ENCODE measurements at places on chromosomes 13 and 19.

- no peak for DNase-seq
Measured at GRCh38 chr13:51596541-51596940, 12.3 kb downstream of the WDFY2 start.

DNA sequence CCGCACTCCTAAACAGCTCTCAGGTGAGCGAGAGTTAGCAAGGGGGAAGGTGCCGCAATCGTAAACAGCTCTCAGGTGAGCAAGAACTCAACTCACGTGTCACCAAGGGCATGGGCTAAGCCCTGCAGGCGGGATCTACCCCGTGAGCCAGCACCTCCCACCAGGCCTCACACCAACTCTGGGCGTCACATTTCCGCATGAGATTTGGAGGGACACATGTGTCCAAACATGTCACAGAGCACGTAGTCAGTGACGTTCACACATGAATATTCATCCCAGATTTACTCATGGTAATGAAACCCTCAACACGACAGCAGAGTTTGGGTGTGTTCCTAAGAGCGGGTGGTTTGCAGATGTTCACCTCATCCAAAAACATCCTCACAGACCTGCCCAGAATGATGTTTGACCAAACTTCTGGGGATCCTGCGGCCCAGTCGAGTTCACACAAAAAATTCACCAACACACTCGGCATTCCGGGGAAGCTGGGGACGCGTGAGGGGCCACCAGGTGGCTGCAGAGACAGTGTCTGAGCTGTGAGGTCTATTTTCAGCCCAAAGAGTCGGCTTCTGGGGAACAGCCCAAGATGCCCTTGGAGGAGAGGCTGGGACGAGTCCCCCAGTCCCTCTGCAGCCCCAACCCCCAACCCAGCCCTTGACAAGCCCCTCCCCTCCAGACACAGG is 19.6 kb downstream of the C2CD4C start:
- DNase-seq = no peak

DNA sequence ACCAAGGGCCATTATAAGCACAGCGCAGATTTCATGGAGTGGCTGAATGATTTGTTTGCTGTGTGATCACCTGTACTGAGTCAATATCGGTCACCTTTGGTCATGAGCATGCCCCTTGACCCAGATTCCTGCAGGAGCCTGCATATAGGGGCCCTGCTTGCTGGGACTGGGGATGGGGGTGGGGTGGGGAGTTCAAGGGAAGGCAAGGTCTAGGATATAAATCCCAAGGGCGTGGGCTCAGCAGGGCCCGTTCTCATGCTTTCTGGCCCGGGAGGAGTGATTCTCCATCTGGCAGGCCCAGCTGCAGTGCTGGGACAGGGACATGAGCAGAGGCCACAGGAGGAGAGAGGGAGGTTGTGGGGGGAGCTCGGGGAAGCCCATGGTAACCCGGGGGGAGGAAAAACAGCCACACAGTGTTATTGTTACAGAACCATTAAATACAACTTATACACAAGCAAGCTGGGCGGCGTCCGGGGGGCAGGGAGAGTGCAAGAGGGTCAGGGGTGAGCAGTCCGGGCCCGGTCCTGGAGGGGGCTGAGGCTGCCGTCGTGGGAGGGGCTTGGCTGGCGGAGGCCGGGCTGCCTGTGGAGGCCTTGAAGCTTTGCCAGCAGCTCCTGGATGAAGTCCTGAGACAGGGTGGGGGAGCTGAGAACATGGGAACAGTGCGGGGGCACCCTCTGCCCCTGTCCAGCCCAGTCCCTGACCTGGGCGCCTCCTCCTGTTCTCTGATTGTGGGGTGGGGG is 5.2 kb downstream of the PPP1R14A start:
- no peak for DNase-seq

GRCh38 chr13:30722361-30722760 is 13.0 kb upstream of the ALOX5AP start:
- no peak for DNase-seq
